Stimulated activated CD4-positive, alpha-beta T cell treated with anti-CD3 and anti-CD28 coated beads, TNF-alpha, amount 100 ng/mL, for 1 hour (primary cell): ENCODE measurements at places on chromosomes 1 and 21.
A peak's percentile ranks its signal among the peaks of the same experiment; 100 is the strongest.

- DNase-seq, result no peak
These were observed 7.1 kb downstream of the PDZK1IP1 start for GRCh38 chr1:47182676-47183235.

DNA sequence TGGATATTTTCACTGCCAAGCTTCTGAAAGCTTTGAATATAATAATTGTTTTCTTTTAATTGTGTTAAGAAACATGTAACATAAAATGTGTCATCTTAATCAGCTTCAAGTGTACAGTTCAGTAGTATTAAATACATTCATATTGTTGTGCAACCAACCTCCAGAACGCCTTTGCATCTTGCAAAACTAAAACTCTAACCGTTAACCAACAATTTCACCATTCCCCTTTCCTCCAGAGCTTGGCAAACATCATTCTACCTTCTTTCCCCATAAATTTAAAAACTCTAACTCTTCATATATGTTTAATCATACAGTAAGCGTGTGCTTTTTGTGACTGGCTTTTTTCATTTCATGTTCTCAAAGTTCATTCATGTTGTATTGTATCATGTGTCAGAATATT lies 2.1 kb downstream of the MNDA start:
- no peak for DNase-seq

DNA sequence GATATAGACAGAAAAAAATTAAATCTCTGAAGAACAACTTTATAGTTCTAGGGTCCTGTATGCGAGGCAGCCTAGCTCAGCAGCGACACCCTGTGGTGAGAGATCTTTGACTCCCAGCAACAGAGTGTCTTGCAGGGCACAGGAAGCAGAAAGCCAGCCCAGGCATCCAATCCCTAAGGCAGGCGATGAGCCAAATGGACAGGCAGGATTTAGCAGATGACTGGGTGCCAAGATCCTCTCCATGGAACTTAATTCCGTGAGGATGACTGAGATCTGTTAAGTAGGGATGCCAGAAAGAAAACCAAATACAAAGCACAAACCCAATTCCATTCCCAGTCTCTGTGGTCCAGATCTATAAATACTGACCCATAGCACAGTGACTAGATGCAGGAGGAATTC lies 38.8 kb downstream of the HLCS start:
- DNase-seq, result peak; percentile 62

DNA sequence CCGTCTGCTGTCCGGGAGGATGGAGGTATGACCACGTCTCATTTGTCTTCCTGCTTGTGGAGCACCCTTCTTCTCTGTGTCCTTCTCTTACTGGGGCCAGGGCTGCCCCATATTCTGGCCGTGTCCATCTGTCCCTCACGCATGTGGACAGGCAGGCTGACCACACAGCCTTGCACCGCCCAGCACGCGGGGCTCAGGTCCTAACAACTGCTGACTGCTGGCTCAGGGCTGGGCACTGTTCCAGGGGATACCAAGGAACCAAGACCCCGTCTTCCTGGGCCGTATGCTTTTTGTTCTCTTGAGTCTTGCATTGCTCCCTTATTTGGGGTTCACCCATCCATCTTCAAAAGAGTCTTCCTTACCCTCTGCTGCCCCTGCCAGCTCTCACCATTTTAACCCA lies 17.5 kb upstream of the SPSB1 start:
- no peak for DNase-seq

- no peak for DNase-seq
These were observed 373.8 kb downstream of the LMO4 start for GRCh38 chr1:87702455-87702854.

- no peak for DNase-seq
These were observed 9.2 kb downstream of the DDI2 start for GRCh38 chr1:15626269-15626950.

- DNase-seq, result no peak
These were observed at the start of gene OLFML2B for GRCh38 chr1:162023547-162024501. OLFML2B (minus strand) TSS chr1:162023869; CDS start chr1:162023430, 439 bp downstream.

DNA sequence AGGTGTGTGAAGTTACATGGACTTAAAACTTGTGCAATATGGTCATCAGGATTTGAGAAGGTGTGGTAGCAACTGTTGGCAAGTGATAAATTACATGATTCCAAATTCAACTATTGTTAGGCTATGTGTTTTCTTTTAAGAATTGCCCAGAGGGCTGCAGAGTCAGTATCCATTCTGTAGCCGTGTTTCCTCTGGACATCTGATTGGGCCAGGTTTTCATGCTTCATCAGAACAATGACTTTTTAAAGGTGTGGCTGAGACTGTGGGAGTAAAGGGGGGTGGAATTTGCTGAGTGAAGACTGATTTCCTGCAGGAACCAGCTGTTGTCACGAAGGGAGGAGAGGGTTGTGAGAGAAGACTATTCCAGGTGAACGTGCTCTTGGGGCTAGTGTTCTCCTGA lies 1.7 kb upstream of the HRNR start:
- no peak for DNase-seq

DNA sequence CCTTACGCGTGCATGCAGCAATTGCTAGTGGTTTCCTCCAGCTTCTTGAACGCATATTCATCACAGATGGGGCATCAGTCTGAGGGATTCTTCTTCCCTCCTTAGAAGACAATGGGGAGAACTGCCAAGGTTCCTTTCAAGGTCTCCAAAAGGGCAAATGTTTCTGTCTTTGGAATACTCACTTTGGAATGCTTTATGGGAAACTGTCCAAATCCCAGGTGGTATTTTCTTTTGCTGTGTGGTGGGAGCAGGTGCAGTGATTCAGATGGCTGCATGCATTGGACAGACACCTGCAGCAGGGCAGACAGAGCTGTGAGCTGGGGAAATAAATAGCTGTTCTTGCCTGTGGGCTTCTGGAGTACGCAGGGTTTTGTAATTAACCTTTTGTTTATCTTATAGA lies 40.5 kb downstream of the URB2 start:
- DNase-seq, result no peak

DNA sequence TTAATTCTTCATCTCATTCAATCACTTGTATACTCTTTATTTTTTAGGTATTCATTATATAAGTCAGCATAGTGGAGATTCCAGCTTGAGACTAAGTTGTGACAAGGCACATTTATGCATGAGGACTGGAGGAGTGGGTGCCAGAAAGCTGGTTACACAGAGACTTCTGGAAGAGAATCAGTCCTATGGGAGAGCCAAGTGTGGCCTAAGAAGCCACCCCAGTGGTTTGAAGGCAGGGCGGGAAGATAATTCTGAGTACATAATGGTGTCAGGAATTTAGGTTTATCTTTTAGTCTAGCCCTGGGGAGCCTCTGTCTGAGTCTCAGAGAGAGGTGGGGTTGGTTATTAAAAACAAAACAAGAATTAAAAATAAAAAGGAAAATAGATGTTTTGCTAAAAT lies 83.0 kb downstream of the SPAG17 start:
- no peak for DNase-seq

DNA sequence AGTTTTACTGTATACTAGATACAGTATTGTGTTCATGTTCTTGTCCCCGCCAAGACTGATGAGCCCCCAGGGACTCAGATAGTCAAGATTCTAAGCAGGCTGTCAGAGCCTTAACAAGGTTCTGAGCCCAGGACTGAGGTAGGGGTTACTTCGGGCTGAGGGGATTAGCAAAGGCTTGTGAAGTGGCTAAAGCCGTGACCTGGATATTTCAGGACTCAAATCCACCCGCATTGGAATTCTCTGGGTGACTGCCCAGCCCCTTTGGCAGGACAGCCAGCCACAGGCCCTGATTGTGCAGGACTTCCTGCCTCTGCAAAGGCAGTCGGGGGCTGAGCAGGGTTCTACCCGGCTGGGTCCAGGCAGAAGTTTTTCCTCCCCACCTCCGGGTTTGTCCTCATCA lies at the start of gene PLA2G5:
PLA2G5 (plus strand) TSS at position 321 of the 400 bp plus-strand sequence. CDS start 14,637 bp downstream, outside the sequence.
- no peak for DNase-seq

GRCh38 chr1:59743324-59744091 lies 71.2 kb upstream of the HOOK1 start:
- DNase-seq, result no peak

- no peak for DNase-seq
These were observed 49.7 kb downstream of the EEIG2 start for GRCh38 chr1:108609483-108610049.
